Type B pancreatic cell (in vitro differentiated cells): ENCODE measurements at places on chromosomes 12 and 14.

- no peak for DNase-seq
Measured at GRCh38 chr14:76348898-76349297, 27.0 kb upstream of the ESRRB start.

DNA sequence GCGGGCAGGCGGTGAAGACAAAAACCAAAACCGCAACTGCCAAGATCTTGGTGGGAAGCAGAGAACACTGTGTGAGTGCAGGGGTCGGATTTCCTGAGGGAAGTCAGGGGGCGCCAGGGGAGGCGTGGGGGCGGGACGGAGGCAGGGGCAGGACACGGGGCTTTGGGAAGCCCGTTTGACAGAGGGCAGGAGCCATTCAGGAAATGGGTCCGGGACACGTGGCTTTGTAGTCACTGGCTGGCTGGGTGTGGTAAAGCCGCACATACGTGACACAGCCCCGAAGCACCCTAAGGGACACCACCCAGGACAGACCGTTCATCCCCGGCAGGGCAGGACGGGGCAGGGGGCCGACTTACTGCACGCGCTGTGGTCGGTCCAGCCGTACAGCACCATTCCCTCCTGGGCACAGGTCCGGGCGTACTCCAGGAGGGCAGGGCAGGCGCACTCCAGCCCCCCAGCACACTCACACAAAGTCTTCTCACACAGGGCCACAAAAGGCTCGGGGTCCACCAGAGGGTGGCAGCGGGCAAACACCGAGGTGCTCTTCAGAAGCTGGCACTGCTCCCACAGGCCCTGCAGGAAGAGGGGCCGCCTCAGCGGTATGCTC lies 49.4 kb downstream of the VWF start:
- DNase-seq = no peak

GRCh38 chr12:34406996-34407300 lies 384.7 kb downstream of the ALG10 start:
- DNase-seq = no peak

DNA sequence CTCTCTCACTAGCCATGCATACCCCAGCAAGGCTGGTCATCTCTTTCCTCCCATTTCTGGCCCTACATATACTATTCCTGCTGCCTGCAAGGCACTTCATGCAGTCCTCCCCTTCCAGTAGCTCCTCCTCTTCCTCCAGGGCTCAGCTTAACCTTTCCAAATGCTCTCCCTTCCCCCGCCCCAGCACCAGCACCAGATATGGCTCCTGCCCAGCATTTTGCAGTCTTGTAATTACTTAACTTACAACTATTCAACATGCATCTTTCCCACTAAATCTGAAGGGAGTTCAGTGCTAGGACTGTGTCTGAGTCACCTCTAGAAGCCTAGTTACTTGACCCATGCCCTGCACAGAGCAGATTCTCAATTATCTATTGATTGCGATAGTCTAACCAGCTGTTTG lies 1.8 kb upstream of the FBXO21 start:
- DNase-seq = no peak

DNA sequence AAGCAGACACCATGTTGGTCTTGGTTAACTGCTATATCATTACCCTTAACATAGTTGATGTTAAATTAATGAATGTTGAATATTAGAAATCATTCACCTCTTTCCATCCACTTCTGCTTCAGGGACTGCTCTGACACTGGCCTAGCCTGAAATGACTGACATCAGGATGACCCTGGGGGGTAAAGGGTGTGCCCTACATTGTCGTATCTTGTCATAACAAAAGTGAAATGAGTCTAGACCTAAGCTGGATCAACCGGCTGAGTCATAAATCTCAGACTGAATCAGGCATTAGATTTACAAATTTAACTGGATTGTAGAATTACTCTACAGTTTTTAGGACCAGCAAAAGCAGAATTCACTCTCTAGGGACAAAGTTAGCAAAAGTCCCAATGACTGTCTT lies 35.3 kb downstream of the KICS2 start:
- no peak for DNase-seq

- DNase-seq = no peak
Measured at GRCh38 chr12:82522762-82523161, 163.9 kb upstream of the TMTC2 start.

DNA sequence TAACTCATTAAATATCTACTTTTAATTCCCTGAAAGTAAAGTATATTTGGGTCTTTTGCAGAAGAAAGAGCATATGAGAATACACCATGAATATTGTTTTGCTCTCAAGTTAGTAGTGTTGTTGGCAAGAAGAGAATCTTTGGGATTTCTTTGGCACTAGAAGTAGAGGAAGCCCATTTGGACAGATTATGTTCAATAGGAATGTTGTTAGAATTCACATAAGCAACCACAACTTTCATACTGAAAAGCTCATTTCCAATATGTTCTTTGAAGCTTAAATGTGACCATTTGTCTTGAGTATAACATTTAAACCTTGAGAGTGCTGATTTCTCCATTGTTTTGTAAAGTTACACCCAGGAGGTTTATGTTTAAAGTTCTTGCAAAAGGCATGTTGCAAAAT lies 37.6 kb downstream of the PLEKHG7 start:
- DNase-seq = no peak

GRCh38 chr14:68297039-68297438 lies 477.5 kb downstream of the RAD51B start:
- DNase-seq = no peak

- DNase-seq = no peak
Measured at GRCh38 chr14:55578511-55578910, 1.5 kb upstream of the KTN1 start.

- no peak for DNase-seq
Measured at GRCh38 chr12:99334285-99335056, 313.1 kb upstream of the GARIN6 start.

GRCh38 chr12:132724506-132725241 lies 14.0 kb downstream of the PGAM5 start:
- no peak for DNase-seq

DNA sequence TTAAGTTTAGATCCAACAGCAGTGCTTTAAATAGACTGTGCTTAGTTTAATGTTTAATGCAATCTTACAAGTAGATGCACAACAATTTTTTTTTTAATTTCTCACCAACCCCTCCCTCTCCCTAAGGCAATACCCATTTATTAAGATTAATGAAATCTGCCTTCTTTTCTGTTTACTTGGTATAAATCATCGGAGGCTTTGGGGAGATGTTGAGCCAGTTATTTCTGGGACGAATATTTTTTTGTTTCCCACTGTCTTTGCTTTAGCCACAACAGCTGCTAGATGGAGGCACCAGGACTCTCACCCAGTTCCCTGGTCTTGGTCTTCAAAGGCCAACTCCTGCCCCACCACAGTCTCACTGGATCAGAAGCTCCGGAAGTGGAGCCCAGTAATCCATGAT lies 113.4 kb downstream of the PLXNC1 start:
- no peak for DNase-seq
